Fibroblast of upper back skin (primary cell): ENCODE measurements at places on chromosomes 5 and 9.
A peak's percentile ranks its signal among the peaks of the same experiment; 100 is the strongest.

DNA sequence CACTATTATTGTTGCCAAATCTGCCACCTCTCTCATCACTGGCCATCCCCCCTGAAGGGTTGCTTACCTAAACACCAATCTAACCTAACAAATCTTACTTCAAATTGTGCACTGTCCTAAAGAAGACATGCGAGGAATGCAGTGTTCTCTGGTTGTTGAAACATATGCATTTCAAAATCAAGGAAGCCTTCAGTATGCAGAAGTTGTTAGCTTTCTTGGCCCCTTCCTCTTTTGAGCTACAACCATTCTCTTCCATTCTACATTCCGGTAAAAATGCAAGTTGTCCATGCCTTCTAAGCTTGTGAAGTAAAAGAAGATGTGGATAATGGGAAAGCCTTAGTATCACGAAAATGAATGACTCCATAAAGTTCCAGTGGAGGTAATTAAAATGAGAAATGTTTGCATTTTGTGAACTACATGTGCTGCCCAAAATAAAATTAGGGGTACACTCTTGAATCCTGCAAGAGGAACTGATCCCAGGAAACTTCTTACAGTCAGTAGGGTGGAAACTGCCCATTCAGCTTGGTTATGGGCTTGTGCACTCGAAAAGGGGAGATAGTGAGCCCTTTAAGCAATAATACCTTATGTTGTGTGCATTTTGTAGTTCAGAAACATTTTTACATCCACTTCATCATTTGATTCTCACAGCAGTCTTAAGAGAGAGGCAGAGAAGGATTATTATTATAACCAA, 77.6 kb upstream of the ADRB2 start:
- DNase-seq = no peak

DNA sequence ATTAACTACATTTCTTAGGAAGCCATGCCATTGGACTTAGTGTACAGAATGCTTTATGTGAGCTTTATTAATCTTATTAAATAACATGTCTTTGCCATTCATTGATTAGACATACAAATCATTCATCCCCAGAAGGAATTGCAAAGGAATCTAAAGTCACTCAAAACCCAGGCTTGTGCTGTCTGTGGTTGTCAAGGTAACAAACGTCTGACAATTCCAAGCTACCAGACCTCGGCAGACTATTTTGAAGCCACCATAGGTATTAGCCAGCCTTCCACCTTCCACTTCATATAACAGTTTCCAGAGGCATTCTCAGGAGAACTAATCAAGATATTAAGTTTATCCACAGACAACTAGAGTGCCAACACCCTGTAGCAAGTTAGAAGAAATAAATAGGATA, 135.2 kb upstream of the TUSC1 start:
- DNase-seq = peak; percentile 2

DNA sequence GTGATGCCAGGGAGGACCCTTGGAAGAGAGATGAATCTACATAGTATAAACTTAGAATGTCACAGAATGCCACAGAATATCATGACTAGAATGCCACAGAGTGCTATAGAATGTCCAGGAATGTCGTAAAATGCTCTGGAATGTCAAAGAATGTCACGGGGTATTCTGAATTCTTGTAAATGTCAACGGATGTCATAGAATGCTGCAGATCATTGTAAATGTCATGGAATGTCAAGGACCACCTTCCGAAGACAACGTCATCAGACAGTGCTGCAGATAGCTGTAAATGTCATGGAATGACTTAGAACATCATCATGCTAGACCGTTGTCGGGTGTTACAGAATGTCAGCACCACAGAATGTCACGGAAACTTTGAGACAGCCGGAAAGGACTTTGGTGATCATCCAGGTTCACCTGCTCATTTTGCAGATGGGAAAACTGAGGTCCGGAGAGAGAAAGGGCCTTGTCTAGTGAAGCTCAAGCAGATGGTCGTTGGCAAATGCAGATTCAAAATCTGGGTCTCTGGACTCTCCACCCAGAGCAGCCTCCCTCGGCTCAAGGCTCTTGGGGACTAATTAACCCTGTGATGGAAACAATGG, 117.1 kb downstream of the LHX2 start:
- DNase-seq = no peak

- no peak for DNase-seq
These were observed 17.1 kb upstream of the GLIPR2 start for GRCh38 chr9:36119476-36119875.

- DNase-seq = peak; percentile 88
These were observed 439.9 kb downstream of the BRINP1 start for GRCh38 chr9:118929287-118929686.

DNA sequence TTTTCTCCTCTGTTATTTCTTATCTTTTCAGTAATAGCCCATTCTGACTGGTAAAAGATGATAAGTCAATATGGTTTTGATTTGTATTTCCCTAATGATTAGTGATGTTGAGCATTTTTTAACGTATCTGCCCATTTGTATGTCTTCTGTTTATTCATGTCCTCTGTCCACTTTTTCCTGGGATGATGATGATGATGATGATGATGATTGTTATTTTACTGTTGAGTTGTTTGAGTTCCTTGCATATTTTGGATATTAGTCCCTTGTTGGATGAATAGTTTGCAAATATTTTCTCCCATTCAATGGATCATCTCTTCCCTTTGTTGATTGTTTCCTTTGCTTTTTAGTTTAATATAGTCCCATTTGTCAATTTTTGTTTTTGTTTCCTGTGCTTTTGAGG, 27.0 kb downstream of the UTP15 start:
- DNase-seq = peak; percentile 62

GRCh38 chr9:138024831-138025291, 147.3 kb downstream of the CACNA1B start:
- no peak for DNase-seq

- no peak for DNase-seq
These were observed 52.3 kb downstream of the ARHGEF28 start for GRCh38 chr5:73678322-73678740.

- peak; percentile 65 for DNase-seq
These were observed 2.3 kb downstream of the FAM221B start for GRCh38 chr9:35826071-35826701.

GRCh38 chr5:164051745-164052144, 546.3 kb downstream of the MAT2B start:
- peak; percentile 60 for DNase-seq

DNA sequence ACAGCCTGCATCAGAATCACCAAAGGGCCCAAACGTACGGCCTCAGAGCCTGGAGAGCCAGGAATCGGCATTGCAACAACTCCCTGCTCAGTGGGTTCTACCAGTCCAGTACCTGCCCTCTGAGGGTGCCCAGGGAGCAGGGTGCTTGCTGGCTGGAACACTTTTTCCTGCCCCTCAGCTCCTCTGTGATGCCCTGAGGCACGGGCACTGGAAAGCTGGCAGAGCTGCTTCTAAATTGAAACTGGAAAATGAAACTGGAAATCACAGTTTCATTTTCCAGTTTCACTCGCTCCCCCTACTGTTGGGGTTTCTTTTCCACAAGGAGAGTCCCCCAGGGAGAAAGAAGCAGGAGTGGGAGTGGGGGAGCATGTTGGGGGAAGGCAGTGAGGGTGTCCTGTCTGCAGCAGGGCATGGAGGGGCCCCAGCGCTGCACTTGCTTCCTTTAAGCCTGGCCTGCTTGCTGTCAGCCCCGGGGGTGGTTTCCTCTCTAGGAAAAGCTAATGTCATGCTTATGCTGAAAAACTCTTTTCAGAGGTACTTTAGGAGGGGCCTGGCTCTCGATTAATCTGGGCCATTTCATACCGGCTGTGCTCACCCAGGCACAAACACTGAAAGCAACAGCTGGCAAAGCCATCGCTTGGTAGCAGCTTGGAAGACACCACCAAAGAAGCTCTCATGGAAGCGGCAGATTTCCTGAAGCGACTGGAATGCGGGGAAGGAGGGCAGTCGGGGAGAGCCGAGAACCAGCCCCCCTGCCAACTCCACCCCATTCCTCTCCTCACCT, 26.2 kb downstream of the IRF1 start:
- DNase-seq = no peak

DNA sequence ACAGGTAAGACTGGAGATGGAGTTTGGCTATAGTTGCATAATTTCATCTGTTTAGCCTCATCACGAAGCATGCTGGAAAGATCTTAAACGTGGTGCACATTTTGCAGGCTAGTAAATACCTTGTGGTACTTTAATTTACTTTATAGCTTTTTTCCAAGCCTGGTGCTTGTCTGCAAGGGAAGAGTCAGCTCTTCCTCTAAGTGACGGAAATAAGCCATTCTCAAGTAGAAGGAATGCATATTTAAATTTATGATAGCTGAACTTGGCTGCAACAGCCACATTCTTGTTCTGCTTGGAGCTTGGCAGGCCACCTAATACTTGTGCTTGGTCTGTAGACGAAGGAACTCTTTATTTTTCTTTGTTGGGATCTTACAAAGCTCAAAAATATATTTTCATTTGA, 188.0 kb upstream of the PIK3R1 start:
- DNase-seq = peak; percentile 94

GRCh38 chr5:139446956-139447779, 7.8 kb upstream of the DNAJC18 start:
- DNase-seq = peak; percentile 51

GRCh38 chr9:13990331-13990730, 323.6 kb downstream of the NFIB start:
- peak; percentile 18 for DNase-seq

GRCh38 chr9:74765481-74765971, 122.2 kb downstream of the TRPM6 start:
- no peak for DNase-seq

GRCh38 chr9:86921151-86921923, 26.0 kb downstream of the GAS1 start:
- peak; percentile 81 for DNase-seq

- no peak for DNase-seq
These were observed 46.8 kb downstream of the FBN2 start for GRCh38 chr5:128491291-128491690.

- DNase-seq = no peak
These were observed 658.1 kb upstream of the CHD1 start for GRCh38 chr5:99586878-99587277.

DNA sequence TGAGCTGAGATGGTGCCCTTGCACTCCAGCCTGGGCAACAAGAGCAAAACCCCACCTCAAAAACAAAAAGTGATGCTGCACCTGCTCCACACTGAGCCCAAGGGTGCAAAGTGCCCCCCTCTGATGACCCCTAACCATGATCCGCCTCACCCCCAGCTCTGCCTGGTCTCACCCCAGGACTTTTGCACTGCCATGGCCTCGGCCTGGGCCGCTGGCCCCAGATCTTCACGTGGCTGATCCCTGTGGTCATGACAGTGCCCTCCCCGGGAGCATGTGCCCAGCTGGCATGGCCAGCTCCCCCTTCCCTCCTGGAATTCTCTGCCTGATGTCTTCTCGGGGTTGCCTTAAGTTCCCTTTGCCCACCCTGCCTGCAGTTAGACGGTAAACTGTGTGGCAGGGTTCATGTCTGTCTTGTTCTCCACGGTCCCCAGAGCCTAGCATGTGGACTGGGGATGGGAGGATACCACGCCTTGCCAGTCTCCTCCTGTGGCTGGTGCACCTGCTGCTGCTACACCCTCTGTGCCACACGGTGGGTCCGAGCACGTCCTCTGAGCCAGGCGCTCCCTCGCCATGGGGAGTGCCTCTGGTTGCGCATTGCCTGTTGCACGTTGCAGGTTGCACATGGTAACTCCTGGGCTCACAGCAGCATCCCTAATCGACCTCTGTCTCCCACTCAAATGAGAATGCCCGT, 77.4 kb upstream of the PPP1R26 start:
- no peak for DNase-seq

- DNase-seq = no peak
These were observed 61.7 kb downstream of the GLRA1 start for GRCh38 chr5:151862811-151863472.

DNA sequence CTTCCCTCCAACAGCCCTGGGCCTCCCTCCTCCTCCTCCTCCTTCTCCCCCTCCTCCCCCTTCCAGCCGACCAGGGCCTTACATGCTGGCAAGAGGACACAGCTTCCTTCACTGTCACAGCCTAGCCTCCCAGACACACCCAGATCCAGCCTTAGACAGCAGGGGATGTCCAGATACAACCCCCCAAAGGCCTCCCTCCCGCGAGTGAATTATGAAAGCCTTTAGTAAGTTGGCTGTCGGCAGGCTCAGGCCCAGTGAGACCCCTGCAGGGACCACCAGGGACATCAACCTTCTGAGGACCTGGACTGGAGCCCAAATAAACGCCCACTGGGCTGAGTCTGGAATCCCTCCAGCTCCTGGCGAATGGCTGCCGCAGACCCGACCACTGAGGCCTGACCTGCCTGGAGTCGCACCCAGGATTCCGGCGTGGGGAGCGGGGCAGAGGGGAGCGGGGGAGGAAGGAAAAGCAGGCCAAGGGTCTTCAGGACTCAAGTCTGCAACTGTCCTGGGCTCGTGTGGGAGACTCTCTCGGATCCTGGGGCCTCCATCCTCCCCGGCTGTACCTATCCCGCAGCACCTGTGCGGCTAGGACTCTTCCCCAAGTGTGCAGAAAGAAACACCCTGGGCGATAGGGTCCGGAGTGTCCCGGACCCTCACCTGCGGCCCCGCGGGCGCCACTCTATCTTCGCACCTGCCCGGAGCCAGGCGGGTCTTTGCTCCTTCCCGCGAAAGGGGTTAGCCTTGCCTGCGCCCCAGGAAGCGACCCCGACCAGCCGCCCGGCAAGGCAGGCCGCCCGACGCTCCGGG, 705 bp downstream of the SEPTIN8 start:
- DNase-seq = peak; percentile 39

GRCh38 chr9:124835026-124835557, 18.2 kb upstream of the WDR38 start:
- DNase-seq = peak; percentile 87

DNA sequence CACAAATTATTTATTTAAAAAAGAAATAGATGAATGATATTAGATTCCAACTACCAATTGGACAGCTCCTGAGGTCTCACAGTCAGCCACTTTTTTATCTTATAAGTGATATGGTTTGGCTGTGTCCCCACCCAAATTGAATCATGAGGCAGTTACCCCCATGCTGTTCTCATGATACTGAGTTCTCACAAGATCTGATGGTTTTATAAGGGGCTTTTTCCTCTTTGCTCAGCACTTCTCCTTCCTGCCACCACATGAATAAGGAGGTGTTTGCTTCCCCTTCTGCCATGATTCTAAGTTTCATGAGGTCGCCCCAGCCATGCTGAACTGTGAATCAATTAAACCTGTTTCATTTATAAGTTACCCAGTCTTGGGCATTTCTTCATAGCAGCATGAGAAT, 12.9 kb downstream of the NLN start:
- no peak for DNase-seq

- no peak for DNase-seq
These were observed 134.1 kb downstream of the RGS3 start for GRCh38 chr9:113597390-113598241.

DNA sequence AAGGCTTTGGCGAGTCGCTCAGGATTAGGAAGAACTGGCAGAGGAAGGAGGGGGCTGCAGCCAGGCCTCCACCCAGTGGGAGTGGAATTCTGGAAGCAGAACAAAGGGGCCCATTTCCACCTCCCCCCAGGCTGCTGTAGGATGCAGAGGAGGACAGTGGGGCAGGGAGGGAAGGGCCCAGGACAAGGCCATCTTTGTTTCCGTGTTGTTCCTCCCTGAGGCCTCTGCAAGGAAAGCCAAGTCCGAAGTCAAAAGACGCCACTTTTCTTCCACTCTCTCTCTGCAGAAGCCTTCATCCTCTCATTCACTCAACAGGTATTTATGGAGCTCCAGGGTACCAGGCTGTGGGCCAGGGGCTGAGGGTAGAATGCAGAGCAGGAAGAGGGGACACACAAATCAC, 70.7 kb downstream of the ENTREP1 start:
- DNase-seq = no peak

- no peak for DNase-seq
These were observed 66.4 kb downstream of the COL5A1 start for GRCh38 chr9:134707731-134708671.

GRCh38 chr5:159273923-159274322, 10.8 kb downstream of the UBLCP1 start:
- no peak for DNase-seq

GRCh38 chr5:1106385-1107166, 5.3 kb downstream of the SLC12A7 start:
- no peak for DNase-seq
